WTC11 (cell line): ENCODE measurements at places on chromosomes 1 and 21.

GRCh38 chr1:182431278-182431677, 18.7 kb upstream of the RGSL1 start:
- DNase-seq: no peak

DNA sequence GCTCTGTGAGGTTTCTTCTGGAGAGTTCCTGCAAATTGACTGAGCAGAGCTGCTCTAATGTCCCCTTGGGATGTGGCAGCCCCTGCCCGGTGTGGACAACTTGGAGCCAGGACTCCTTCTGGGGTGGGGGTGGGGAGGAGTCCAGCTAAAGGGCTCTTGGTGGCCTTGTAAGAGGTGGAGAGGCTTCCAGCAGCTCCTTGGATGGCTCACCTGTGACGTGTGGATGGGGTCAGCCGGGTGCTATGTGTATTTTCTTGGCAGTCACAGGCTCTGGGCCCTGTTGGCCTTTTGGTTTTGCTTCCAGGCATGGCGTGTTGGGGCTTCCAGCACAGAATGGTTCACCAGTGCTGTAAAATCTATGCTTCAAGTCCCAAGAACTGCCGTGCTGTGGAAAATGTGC, 38.2 kb downstream of the TRAPPC10 start:
- no peak for DNase-seq

DNA sequence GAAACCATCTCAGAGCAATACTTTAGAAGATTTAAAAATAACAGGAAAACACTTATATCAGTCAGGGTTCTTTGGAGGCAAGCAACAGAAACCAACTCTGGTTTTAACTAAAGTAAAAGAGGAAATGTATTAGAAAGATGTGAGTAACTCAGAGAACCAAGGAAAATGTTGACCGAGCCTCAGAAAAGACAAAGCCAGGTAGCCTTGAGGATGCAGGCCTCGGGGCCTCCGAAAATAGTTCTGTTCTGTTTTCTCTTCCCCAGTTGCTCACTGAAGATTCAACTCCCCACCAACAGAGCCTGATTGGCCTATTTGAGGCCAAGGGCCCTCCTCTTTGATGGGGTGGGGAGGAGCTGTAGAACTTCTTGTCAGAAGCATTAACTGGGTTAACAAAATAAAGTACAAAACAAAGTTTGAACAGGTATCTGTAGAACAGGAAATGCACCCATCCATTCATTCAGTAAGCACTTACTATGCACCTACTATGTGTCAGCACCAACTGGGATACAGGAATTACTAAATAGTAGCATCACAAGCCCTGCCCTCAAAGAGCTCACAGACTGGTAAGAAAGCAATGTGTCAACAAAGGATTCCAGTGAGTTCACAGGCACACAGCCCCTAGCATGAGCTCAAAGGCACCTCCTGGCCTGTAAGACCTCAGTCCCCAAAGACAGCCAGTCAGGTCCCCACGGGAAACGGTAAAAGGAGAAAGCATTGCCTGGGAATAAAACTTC, 12.6 kb downstream of the SLAMF8 start:
- DNase-seq: no peak

DNA sequence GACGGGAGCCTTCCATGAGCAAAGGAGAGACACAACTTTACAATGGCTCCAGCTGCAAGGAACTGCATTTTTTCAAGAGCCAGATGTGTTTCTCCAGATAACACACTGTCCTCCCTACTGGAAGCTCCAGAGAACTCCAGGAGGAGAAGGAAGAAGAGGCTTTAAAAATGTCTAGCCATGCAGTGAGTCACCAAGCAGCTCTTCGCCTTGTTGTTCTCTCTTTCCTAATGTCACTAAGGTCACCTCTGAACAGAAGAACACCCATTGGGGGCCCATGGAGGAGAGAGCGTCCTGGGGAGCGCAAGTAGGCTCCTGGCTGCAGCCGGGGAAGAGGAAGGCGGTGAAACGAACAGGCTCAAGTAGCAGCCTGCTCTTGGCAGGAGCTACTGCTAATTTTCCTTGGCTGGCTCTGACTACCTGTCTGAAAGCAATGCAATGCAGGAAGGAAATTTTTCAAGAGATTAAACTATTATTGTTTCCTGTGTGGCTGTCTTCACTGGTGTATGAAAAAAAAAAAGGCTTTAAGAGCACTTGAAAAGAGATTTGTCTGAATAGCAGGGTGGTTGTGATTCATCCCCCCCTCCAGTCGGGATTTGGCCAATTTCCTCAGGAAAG, 321.9 kb downstream of the SETD4 start:
- DNase-seq: no peak

DNA sequence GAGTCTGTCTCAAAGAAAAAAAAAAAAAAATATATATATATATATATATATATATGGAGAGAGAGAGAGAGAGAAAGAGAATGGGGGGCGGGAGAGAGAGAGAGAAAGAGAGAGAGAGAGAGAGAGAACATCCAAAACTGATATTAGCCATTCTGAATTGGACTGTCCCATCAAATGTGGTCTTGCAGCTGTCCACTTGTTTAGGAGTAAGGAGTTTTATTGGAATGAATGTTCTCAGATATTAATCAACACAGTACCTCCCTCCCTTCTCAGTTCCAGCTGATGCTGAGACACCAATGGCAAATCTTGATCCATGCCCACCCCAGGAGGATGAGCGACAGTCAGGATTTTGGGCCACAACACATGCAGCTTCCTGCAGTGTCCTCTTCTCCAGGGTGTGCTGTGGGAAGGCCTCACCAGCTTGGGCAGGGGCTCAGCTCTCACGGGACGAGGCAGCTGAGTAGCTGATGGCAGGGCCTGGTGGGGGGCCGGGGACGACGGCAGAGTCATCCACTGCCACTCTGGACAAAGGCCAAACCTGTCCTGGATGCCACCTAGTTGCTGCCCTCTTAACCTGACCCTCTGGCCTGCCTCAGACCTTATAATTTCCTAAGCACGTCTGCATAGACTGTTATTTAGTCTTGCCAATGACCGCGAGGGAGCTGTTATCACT, 9.3 kb upstream of the CLDN14 start:
- no peak for DNase-seq

GRCh38 chr1:99759518-99760160, 6.8 kb downstream of the FRRS1 start:
- no peak for DNase-seq

DNA sequence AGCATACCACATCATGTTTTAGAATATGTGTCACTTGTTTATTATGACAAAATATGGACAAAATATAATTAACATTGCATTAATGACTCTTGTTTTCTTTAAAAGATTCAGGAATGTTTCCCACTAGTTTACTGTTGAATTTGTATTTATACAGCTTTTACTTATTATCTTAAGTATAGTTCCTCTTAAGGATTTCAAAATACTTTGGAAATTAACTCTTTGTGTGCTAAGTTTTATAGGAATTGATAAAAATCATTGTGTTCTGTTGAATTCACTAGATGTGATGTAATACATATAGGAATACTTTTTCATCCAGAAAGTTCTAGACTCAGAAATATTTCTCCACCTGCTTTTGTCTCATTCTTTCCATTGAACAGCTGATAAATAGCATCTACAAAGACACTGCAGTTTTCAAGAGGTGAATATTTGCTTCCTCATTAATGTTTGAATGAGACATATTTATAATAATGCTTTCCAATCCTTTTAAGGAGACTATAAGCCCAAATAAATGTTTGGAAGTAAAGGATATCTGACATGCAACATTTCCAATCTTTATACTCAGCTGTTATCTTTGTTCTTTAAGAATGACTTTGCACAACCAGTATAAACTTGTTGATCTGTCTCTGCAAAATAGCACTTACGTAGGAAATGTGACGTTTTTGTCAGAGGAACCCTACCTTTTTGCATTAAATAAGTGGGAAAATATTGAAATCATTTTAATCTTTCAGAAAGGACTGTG, 38.4 kb upstream of the SAMSN1 start:
- DNase-seq: no peak

DNA sequence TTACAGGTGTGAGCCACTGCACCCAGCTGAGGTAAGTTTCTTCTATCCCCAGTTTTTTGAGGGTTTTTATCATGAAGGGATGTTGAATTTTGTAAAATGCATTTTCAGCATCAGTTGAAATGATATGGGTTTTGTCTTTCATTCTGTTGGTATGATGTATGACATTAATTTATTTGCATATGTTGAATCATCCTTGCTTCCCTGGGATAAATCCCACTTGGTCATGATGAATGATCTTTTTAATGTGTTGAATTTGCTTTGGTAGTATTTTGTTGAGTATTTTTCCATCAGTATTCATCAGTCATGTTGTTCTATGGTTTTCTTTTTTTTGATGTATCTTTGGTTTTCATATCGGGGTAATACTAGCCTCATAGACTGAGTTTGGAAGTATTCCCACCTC, 141.0 kb downstream of the RPS6KC1 start:
- no peak for DNase-seq

DNA sequence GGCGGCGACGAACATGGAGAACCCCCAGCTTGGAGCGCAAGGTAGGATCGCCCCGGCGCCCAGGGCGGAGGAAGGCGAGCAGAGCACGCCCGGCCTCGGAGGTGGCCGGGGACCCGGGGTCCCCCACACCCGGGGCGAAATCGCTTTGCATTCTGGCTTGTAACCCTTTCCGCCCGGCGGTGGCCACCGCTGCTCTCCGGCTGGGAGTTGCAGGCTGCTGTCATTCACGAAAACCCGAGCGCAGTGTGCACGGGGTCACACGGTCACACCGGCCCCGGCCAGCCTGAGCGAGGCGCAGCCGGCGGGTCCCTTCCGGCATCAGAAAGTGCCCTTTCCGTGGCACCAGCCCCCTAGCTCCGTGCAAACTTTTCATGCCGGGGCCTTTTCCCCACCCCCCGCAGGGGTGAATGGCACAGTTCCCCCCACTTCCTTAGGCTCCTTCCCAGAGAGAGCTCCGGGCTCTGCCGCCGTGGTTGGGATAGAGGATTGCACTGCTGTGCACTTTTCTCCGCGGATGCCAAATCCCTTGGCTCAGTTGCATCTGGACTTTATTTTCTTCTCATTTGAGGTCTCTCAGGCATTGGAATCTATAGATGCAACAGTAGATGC, 802 bp downstream of the KAZN start:
- DNase-seq: peak; percentile 56

DNA sequence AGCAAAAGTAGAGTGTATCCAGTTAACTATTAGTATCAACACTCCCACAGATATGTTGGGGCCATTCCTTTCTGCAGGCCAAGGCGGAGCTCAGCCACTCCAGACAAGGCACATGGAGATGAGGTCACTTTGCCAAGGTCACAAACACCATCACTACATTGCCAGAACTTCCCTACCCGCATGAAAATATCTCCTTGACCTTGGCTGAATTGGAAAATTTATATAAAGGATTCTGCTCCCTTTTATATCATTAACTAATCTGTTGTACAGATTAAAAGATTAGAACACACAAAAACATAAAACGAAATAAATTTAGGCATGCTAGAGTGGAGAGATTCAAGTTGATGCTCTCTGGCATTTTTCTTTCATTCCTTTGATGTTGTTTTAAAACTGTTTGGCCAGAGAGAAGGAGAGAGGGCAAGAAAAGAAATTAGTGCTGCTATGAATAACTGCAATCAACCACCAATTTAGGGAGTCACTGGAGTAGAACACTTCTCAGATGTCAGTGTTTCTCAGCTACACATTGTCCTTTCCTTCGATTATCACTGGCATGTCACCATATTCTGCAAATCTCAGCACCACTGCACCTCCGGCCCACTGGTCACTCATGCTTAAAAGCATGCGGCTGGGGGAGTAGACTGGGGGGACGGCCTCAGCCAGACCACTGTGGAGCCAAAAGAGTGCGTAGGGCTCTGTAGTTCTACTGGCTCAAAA, 78.7 kb upstream of the ATP1B1 start:
- DNase-seq: no peak

GRCh38 chr1:95018602-95019369, 54.0 kb downstream of the ALG14 start:
- no peak for DNase-seq

DNA sequence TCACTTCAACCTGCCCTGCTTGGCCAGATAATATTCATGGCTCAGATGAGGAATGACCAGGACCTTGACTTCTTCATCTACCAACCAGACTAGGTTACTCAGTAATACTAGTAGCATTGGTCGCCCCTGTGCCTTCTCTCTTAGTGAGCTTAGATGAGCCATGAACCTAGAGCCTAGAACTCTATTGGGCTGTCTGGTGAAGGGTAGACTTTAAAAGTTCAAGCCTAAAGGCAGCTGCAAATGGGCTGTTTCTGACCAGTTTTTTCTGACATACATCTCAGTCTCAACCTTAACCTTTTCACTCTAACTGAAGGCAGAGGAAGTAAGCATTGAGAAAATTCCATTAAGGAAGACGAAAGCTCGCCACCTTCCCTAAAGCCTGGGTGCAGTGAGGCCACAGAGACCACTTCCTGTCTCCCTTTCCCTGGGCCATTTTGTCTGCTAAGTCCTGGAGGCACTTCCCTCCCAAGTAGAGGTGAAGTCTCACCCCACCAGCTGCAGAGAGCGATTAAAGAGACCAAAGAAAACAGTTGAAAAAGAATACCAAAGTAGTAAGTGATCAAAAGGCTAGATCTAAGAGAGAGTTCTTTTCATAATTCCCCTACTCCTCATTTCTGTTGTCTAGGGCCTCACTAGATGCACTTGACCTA, 53.3 kb downstream of the MTR start:
- no peak for DNase-seq

DNA sequence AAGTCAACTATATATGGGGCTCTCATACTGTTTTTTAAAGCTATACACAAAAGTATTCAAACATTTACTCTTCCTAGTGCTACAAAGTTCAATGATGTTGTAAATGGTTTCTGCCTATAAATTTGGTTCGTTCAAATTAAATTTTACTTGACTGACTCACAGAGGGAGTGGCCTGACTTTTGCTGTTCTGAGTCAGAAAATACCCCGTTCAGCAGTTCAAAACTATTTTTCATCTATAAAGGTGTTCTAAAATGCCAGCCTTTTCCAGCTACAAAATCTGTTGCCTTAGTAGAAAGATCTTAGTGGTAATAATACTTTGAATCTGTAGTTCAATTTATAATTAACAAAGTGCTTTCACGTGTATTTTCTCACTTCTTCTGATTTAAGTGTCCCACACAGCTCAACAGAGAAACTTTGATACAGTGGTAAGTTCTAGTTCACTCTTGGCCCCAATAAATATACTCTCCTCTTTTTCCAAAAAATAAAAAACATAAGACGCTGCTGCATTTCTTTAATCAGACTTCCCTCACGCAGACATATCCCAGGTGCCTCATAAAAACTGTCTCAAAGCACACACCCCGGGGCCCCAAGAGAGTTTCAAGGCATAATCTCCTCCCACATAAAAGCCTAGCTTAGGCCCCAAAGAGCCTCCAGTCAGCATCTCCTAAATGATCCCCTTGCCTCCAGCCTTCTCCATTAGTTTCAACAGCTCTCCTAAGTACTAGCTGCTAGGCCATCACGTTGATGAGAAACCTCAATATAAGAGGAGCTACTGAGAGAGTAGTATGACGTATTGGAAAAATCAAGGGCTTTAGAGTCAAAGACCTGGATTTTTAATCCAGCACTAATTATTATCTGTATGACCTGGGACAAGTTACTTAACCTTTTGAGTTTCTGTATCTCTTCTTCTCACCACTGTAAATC, 3.2 kb downstream of the PTP4A2 start:
- no peak for DNase-seq

GRCh38 chr1:114512595-114513280, 1.7 kb upstream of the TRIM33 start:
- DNase-seq: no peak

GRCh38 chr1:99170516-99170915, 93.8 kb upstream of the PLPPR4 start:
- no peak for DNase-seq

- DNase-seq: no peak
Observed at GRCh38 chr1:38029685-38030511, 16.7 kb downstream of the POU3F1 start.
